ELR (cell line): ENCODE measurements at places on chromosomes 5 and 9.

GRCh38 chr5:39624268-39624886 lies 199.6 kb upstream of the DAB2 start:
- DNase-seq: peak; percentile 59

- no peak for DNase-seq
Observed at GRCh38 chr9:81396528-81396927, 292.8 kb downstream of the TLE1 start.

- no peak for DNase-seq
Observed at GRCh38 chr9:134939080-134939733, 21.5 kb upstream of the FCN1 start.

DNA sequence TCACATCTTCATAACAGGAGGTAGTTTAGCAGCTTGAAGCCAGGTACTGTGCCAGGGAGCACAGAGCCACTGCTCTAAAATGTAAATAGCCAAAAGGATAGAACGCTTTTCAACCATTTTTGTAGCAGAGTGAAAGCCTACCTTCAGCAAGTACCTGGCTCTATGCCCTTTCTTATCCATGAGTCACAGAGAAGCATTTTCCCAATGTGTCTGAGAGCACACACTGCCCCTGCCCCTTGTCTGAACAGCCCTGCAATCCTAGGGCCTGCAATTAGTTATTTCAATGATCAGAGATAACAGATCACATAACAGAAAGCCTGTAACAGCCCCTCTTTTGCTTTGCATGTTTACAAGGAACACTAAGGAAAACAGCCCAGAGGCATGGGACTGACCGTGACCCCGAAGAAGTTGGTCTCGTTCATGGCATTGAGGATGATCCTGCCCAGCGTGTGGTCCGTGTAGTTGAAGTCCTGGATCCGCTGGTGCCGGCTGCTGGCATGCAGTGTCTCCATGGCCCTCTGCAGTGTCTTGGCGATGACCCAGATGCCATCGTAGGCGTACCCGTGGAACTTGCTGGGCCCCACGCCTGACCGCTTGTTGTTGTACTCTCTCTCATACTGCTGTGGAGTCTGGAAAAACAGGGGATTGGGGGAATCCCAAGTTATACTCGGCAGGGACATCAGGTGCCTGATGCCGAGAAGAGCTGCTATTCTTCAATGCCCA lies 198.3 kb upstream of the TBC1D2 start:
- DNase-seq: no peak

GRCh38 chr9:121636341-121636865 lies 15.0 kb upstream of the DAB2IP start:
- no peak for DNase-seq

- DNase-seq: peak; percentile 54
Observed at GRCh38 chr9:91758491-91758981, 191.5 kb downstream of the ROR2 start.

- DNase-seq: no peak
Observed at GRCh38 chr5:119323601-119324000, 32.2 kb upstream of the TNFAIP8 start.

DNA sequence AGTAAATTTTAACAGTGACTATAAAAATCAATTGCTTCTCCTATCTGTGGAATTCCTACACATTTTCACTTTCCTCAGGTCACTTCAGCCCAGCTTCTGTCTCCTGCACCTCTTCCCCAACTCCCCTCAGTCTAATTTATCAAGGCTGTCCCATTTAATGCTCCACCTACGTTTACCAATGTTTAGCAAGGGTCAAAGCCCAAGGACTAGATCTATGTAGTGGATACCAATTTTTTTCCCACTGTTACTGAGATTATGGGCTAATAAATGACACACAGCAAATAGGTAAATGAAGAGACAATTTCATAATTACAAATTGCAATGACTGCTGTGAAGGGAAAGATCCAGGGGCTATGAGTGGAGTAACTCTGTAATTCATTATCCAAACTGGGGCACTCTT lies 211.5 kb upstream of the RPS23 start:
- no peak for DNase-seq

GRCh38 chr5:10797261-10797660 lies 36.2 kb upstream of the DAP start:
- peak; percentile 24 for DNase-seq

DNA sequence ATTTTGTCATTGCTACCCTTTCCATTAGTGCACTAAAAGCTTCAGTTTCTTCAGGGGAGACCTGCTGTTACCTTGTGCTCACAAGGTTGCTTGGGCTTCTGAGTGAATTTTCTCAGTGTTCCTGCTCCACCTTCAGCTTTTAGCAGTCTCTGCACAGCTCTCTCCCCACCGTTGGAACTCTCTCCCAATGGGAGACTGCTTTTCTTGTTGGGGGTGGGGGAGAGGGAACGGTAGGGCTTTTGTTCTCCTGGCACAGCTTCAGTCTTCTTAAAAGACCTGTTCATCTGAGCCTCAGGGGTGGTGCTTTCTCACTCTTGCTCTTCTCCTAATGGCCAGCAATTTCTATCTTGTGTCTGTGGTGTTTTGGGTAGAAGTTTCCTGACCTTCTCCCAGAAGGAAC lies 915.7 kb downstream of the EFNA5 start:
- DNase-seq: no peak

DNA sequence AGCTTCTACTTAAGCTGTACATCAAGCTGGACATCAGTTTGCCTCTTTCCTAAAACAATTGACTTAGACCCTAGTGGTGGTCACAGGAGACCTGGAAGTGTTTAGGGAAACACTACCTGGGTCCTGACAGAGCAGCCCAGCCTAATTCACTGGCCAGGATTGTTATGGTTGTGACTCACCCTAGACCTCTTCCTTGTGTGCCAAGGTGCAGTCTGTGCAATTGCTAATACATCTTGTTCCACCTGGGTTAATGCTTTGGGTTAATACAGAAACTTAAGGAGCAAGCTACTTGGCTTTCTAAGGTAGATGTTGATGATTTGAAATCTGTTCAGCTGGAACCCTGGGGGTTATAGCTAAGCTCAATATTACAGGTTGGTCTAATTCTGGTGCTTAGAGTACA lies 48.7 kb upstream of the SLC46A2 start:
- DNase-seq: no peak

DNA sequence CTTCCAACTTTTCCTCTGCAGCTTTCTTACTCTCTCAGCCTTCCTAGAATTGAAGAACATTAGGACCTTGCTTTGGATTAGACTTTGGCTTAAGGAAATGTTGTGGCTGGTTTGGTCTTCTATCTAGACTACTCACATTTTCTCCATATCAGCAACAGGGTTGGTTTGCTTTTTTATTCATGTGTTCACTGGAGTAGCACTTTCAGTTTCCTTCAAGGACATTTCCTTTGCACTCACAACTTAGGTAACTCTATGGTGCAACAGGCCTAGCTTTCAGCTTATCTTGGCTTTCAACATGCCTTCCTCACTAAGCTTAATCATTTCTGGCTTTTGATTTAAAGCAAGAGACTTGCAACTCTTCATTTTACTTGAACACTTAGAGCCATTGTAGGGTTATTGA lies 153.1 kb downstream of the CCDC192 start:
- DNase-seq: no peak

DNA sequence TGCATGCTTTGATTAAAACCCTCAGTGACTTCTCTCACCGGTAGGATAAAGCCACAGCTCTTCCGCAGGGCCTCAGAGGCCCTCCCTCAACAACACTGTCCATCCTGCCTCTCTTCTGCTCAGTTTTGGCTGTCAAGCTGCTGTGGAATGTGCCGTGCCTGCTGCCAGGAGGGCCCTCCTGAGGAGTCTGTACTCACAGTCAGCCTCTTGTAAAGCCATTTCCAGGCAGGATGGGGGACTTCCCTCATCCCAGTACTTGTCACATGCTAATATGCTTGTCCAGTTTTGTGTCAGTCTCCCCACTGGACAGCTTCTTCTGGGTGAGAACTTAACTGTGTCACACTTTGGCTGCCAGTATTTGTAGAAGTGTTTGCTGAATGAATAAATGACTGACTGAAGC lies 13.9 kb upstream of the DDX41 start:
- DNase-seq: no peak

- DNase-seq: no peak
Observed at GRCh38 chr5:156949424-156949823, 13.6 kb downstream of the TIMD4 start.

GRCh38 chr5:9850456-9850855 lies 220.3 kb upstream of the TAS2R1 start:
- no peak for DNase-seq

DNA sequence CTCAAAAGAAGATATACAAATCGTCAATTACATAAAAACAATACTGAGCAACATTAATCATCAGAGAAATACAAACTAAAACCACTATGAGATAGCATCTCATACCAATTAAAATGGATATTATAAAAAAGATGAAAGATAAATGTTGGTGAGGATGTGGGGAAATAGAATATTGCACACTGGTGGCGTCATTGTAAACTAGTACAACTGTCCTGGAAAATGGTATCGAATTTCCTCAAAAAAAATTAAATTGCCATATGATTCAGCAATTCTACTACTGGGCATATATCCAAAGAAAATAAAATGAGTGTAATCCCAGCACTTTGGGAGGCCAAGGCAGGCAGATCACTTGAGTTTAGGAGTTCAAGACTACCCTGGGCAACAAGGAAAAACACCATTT lies 326.0 kb upstream of the FTMT start:
- DNase-seq: peak; percentile 1

DNA sequence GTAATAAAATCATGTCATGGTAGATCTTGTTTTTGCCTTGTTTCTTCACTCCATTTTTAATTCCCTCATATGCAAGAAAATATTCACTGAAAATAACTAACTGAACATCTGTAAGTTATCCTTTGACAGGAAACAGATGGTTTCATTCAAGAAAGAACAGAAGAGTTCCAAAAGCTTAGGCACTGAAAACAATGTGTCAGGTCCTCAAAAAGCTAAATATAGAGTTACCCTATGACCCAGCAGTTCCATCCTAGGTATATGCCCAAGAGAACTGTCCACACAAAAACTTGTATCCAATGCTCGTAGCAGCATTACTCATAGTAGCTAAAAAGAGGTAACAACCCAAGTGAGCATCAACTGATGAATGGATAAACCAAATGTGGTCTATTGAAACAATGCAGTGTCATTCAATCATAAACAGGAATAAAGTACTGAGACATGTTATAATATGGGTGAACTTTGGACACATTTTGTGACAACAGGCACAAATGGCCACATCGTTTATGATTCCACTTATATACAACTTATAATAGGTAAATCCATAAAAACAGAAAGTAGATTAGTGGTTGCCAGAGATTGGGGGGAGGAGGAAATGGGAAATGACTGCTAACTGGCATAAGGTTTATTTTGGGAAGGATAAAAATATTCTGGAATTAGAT lies 231.0 kb downstream of the FRMD3 start:
- DNase-seq: no peak
